Lower leg skin (tissue), 4 donors: ENCODE measurements at places on chromosomes 1 and 21. TPM values are rescaled to one million over a fixed set of nuclear protein-coding genes. Genes with fewer than 3 reads are reported as not detected.

- no peak for DNase-seq
These were observed 31.1 kb downstream of the AHDC1 start for GRCh38 chr1:27572679-27573426.

FMO3 gene
- 3.2 TPM for total RNA-seq

TM2D1 gene
- 44.7 TPM for total RNA-seq

CHRM3 gene
- total RNA-seq, result 1.9 TPM

LDLRAP1 gene
- 26.9 TPM for total RNA-seq

SLAMF7 gene
- 3.0 TPM for total RNA-seq

GRCh38 chr1:225942574-225942973 is 1.6 kb upstream of the LEFTY2 start:
- DNase-seq, result no peak

DNA sequence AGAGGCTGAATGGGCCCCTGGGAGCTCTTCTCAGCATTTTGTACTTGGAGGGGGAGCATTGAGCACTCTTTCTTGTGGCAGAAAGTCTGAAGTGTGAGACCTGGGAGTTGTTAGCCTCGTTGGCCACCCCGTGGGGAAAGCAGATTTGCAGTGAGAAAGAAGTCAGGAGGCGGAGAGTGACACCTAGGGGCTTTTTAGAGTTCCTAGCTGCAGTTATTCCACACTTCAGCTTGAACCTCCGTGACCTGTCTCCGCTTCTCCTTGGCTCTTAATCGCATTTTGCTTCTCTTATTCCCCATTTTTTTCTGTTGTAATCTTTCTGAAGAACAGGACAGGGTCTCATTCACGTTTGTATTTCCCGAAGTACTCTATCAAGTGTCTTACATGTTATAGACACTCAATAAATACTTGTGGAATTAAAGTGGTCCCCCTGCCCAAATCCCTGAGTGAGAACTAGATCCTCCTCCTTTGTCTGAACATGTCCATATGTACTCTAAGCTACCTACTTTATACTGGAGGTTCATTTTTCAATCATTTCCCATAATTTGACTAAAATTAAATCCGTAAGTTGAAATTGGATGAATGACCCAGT is 14.5 kb upstream of the C1orf141 start:
- no peak for DNase-seq
